SJCRH30 (cell line): ENCODE measurements at places on chromosomes 6 and 20. TPM values are rescaled to one million over a fixed set of nuclear protein-coding genes. Genes with fewer than 3 reads are reported as not detected.

- no peak for DNase-seq
Observed at GRCh38 chr6:113433335-113433991, 423.7 kb upstream of the MARCKS start.

Gene HLA-DOB
- total RNA-seq: 0.10 and 0.28 TPM in 2 replicates

- no peak for DNase-seq
Observed at GRCh38 chr20:16551607-16552006, 21.6 kb downstream of the KIF16B start.

Gene RWDD1
- 54.9 and 57.0 TPM in 2 replicates for total RNA-seq

Gene TNFAIP3
- total RNA-seq: 39.7 and 39.9 TPM in 2 replicates

Gene SLC16A10
- total RNA-seq: 29.5 and 31.2 TPM in 2 replicates

DNA sequence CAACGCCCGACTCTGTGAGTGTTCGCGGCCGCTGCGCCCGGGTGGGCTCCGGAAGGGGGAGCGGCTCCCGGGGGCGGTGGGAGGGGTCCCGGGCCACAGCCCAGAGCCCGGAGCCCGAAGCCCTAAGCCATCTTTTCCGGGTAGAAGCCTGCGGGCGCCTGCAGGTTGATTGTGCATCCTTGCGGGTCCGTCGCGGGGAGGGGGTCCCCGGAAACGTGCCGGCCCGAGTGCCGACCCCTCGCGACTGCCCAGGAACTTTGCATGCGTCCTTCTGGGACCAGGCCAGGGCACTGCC is 413 bp downstream of the PTPRA start:
- DNase-seq: peak; percentile 73

- DNase-seq: no peak
Observed at GRCh38 chr6:50836231-50836630, 17.6 kb downstream of the TFAP2B start.

DNA sequence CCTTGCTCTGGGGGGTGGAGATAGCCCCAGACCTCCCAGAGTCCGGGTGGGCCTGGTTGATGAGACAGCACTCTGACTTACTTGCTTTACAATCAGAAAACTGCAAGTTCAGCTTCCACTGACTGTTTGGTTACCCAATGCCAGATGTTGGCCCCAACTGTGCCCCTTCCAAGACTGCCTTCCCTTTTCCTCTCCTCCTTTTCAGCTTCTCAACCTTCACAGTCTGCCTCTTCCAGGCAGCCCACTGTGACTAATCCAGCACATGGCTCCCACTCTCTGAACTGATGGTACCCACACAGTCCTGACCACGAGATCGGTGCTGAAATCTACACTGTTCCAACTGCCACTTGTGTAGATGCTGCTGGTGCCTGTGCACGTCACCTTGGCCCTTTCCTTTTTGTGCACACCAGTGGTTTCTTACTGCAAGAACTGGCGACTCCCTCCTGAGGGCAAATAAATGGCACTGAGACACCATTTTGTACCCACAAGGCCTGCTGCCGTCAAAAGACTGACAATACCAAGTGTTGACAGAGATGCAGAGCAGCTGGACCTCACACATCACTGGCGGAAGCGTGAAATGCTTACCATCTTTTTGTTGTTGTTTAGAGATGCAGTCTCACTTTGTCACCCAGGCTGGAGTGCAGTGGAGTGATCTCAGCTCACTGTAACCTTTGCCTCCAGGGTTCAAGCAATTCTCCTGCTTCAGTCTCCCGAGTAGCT is 1.8 kb upstream of the ARFGAP1 start:
- peak; percentile 68 for DNase-seq

GRCh38 chr20:43159994-43160393 is 29.7 kb downstream of the PTPRT start:
- DNase-seq: no peak

Gene METTL24
- total RNA-seq: not detected in 2 replicates

DNA sequence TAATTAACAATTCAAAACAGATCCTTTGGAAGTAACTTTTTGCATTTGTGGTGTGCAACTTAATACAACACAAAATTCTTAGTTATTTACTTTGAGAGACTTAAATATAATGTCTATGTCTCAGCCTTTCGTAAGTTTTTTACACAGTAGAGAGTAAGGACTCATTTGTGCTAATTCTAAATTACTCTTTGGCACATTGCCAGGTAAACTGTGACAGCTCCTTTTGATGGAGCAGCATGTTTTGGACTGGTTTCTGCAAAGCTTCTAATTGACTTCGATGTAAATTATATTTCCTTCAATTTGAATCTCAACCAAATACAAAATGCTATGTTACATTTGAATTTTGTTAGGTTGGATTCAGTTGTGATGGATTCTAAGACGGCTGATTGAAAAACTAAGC is 450.7 kb upstream of the OPRM1 start:
- DNase-seq: no peak

Gene TRAPPC3L
- total RNA-seq: not detected in 2 replicates

DNA sequence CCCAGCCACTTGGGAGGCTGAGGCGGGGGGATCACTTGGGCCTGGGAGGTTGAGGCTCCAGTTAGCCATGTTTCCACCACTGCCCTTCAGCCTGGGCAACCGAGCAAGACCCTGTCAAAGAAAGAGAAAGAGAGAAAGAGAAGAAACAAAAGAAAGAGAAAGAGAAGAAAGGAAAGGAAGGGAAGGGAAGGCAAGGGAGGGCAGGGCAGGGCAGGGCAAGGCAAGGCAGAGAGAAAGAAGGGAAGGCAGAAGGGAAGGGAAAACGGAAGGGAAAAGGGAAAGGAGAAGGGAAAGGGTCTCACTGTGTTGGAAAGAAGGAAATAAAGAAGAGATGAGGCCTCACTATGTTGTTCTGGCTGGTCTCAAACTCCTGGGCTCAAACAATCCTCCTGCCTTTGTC is 47.8 kb upstream of the PBOV1 start:
- DNase-seq: no peak

- no peak for DNase-seq
Observed at GRCh38 chr6:96864216-96865054, 27.2 kb upstream of the GPR63 start.

DNA sequence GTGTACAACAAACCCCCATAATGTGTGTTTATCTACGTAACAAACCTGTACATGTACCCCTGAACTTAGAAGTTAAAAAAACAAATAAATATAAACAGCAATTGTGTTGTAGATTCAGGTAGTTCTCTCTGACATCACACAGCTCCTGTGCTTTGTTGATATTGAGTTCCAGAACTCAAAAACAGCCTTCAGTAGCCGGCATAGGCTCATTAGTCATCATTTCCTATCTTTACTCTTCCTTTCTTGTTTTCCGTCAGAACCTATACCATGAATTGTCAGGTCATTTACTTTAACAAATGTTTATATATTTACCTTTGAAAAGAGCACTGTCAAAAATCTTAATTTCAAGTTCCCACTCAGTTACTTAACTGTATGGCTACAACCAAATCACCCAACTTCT is 88.8 kb downstream of the ADTRP start:
- no peak for DNase-seq

DNA sequence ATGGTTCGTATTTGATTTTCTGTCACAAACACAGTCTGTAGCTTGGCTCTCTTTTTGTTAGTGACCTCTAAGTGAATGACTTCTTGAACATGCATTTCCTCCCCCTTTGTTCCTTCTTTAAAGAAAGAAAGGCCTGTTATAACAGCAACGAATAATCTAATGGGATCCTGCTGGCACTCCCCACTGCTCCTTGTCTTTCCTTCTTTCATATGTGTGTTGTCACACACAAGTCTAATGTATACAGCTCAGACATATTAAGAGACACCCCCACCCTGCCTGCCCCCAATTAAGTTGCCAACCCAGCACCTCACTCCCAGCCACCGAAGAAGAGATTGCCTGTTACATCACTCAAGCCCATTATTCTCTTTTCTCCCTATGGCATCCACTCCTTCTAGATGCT is 4.9 kb upstream of the SAMD5 start:
- DNase-seq: no peak

DNA sequence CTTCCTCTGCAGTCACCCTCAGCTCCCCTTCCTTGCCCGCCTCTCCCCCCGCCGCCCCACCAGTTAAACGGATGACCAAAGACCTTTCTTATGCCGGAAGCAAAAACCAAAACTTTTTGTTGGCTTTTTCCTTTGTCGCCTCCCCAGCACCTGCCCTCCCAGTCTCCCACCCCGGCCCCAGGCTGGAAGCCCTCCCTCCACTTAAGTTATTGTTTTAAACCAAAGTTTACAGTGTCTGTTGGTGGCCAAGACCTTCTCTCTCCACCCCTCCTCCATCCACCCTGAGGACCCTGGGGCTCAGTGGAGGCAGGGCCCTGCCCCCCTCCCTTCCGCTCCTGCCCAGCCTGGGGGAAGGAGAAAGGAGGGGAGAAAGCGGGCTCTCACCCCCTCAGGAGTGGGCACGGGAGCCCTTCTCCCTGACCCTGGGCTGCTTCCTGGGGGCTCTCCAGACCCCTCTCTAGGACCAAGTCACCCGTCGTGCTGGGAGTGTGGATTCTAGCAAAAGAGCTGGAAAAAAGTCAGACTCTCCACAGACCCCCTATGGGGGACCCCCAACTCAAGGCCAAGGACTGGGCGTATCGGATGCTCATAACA is 38.3 kb upstream of the MDFI start:
- DNase-seq: no peak

Gene MAPK14
- total RNA-seq: 41.0 and 43.8 TPM in 2 replicates

DNA sequence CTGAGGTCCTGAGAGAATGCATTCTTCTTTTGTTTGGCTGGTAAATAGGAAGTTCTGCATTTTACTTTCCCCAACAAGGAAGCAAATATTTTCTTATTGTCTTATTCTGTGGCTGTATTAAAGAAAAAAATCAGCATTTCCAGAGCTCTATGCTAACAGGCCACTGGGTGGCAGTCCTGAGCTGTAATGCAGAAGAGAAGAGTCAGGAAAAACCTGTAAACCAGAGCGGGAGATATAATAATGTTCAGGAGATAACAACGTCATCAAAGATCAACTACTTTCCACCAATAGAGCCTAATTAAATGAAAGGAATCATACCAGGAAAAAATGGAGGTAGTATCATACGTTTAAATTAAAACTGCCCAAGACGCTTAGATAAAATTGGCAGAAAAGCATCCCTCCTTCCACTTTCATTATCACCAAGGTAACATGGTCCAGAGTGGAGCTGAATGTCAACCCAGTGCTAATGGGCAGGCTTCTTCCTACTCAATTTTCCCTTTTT is 55.6 kb upstream of the CARMIL1 start:
- peak; percentile 19 for DNase-seq

GRCh38 chr20:36205026-36205425 is 31.3 kb upstream of the AAR2 start:
- no peak for DNase-seq

Gene CUL7
- total RNA-seq: 14.8 and 15.2 TPM in 2 replicates

- DNase-seq: peak; percentile 34
Observed at GRCh38 chr6:99151634-99152346, 197.7 kb downstream of the FAXC start.

GRCh38 chr6:81763051-81763450 is 10.6 kb upstream of the TENT5A start:
- no peak for DNase-seq

Gene MARCKS
- total RNA-seq: 152 and 167 TPM in 2 replicates

DNA sequence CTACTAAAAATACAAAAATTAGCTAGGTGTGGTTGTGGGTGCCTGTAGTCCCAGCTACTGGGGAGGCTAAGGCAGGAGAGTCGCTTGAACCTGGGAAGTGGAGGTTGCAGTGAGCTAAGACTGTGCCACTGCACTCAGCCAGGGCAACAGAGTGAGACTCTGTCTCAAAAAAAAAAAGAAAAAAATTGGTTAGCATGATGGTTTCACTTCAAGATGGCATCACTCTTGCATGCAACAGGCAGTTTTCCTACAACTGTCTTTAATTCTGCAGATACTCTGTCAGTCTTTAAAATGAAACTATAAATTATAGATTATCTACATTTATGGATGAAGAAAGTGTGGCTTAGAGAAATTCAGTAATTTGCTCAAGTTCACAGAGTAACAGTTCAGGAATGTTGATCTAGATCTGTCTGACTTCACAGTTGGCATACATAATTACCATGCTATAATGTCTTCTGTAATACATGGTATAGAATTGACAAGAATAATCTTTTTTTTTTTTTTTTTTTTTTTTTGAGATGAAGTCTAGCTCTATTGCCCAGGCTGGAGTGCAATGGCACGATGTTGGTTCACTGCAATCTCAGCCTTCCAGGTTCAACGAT is 27.0 kb downstream of the ITCH start:
- no peak for DNase-seq

Gene RNF39
- not detected in 2 replicates for total RNA-seq

Gene TMEM244
- not detected in 2 replicates for total RNA-seq

Gene EEF1A2
- total RNA-seq: 0.76 and 1.4 TPM in 2 replicates

DNA sequence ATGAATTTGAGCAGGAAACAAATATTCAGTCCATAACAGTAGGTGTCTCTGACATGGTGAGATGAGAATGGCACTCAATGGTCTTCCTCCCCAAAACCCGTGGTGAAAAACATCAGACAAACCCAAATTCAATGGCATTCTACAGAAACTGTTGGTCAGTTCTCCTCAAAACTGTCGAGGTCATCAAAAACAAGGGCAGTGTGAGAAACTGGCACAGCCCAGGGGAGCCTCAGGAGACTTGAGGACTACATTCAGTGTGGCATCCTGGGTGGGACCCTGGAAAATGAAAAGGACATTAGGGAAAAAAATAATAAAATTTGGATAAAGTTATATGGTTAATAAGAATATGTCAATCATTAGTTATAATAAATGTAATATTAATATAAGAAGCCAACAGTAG is 40.6 kb downstream of the LBP start:
- DNase-seq: no peak

GRCh38 chr6:47302043-47302442 is 7.7 kb downstream of the TNFRSF21 start:
- DNase-seq: no peak

Gene COL9A1
- 4.7 and 4.8 TPM in 2 replicates for total RNA-seq

Gene ACTR5
- 21.1 and 22.2 TPM in 2 replicates for total RNA-seq

DNA sequence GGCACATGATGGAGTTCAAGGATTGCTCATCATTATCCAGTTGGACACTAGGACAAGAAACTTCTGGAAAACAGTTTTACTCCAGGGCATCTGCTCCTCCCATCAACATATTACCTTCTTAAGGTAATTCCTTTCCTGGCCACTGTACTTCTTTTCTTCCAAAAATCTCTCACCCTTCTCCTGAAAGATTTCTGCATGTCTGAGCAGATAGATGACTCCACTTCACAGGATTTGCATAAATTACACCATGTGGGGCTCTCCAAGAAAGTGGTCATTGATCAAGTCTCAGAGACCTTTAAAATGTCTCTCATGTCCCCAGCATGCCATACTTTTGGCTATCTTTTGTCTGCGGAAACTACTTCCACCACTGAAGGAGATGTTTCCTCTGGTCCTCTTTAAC is 103.2 kb upstream of the TNFAIP3 start:
- DNase-seq: no peak

- no peak for DNase-seq
Observed at GRCh38 chr6:44926556-44926955, 401.6 kb upstream of the RUNX2 start.

DNA sequence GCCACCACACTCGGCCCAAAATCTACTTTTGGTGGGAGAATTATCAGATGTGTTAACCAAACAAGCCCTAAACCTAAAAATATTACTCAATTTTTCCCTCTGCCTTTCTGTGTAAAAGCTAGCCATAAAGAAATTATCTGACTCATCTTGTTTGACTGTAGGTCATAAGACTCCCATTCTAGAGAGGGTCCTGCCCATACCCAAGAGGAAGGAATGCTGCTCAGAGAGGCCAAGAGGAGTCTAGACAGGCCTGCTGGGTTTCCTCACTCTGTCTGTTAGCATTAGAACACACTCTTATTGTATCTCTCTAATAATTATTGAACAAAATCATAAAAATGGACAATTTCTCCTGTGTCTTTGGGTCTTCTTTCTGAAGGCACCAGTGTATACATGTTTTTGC is 26.1 kb downstream of the C6orf141 start:
- DNase-seq: no peak
